Hepatocyte (in vitro differentiated cells): ENCODE measurements at places on chromosomes 16 and 17.

- DNase-seq: no peak
Measured at GRCh38 chr17:63805591-63805990, 21.6 kb upstream of the PSMC5 start.

DNA sequence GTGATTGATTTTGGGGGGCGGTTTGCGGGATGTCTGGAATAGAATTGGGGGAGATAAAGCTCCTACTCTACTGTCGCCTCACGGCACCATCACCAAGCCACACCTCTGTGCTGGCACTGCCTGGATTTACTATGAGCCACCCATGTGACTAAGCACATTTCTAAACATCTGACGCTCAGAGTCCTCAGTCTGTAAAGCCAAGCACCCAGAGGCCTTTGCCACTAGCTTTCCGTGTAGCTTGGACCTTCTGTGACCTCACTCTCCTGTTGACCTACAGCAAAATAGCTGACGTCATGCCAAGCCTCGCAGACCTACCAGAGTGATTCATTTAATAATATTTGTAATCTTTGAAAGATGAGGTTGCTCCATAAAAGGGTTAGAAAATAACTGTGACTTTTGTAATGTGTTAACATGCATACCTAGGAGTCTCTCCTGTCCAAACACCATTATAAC, 38.5 kb upstream of the MYOCD start:
- peak; percentile 77 for DNase-seq

DNA sequence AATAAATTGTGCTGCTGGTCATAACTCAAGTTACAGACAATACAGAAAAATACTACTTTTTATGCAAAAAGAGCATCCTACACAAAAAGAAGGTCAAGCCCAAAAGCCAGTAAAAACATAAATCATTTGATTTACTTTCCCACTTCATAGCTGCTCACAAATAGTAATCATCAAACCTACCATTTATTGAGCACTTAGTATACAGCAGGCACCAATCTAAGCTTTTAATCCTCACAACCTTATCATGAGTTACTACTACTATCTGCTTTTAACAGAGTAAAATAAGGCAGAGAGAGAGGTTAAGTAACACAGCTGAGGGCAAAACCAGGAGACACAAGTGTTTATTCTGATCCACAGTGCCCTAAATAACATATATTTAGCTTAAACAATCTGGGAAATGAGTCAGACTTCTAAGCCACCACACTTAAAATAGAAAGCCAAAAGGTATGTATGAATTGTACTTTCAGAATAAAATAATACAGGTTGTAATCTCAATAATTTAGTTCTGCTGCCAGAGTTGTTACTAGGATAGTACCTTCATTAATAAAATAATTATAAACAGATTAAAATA, 1.7 kb upstream of the AARS1 start:
- no peak for DNase-seq

DNA sequence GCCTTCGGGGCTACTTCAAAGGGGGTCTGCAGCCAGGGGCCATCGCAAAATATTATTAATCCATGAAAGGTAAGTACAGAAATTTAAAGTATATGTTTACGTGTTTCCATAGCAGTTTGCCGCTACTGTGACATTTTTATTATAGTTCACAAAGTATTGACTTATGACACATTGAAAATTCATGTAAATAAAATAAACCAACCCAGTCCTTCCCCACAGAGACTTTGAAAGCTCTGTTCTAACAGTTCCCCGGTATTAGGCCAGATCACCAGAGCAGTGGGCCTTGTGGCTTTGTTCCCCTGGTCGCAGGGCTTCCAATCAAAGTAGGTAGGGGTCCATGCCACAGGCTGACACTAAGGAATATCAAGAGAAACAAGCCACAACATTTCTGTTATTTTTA, 13.9 kb downstream of the KIAA0753 start:
- DNase-seq: no peak

DNA sequence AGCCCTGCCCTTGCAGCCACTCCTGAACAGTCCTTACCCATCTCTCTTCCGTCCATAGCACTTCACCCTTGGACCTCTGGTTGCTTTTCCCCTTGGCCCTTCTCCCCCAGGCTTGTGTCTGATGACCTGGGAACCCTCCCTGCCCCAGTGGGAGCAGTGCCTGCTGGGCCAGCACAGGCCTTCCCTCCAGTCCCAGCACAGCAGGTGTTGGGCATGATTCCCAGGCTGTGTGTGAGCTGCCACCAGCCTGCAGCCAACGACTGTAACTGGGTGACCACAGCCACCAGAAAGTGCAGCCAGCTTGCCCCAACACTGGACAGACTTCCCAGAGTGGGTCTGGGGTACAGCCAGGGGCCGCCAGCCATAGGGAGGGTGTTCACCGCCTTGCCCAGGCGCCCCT, 30.0 kb downstream of the CRAMP1 start:
- no peak for DNase-seq

GRCh38 chr16:5841974-5842373, 744.4 kb upstream of the EEF2KMT start:
- DNase-seq: no peak

DNA sequence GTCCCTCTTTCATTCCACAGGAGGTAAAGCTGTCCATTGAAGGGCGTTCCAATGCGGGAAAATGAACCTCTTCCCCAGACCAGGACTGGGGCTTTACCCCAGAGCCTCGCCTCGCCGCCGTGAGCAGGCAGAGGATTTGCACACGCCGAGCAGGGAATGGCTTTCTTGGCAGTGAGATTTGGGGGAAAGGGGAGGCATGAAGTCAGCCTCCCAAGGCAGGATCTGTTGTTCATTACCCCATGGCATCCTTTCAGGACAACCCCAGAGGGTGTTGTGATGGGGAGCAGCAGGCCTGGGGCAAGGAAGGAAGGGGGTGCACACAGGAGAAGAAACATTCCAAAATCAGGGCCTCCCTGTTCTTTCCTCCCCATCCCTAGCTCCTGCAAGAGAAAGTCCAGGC, 6.0 kb downstream of the ATXN1L start:
- no peak for DNase-seq

DNA sequence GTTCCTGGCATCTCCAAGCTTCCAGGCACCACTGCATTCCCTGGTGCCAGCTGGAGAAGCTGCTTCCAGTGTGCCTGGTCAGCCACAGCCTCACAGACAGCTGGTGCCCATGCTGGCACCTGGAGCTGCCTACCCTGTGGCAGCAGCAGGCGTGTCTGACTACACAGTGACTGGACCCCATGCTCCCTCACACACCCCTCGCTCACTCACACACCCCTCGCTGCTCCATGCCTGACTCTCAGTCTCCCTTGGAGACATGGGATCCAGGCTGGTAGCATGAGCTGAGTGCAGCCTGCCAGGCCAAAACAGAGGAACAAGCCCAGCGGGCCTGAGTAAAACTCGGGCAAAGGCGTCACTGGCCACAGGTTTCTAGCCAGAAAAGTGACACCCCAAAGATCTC, 59.1 kb upstream of the SMIM36 start:
- DNase-seq: no peak
